C1 segment of cervical spinal cord (tissue), 14 donors: ENCODE measurements at places on chromosomes 3 and 15.
A peak's percentile ranks its signal among the peaks of the same experiment; 100 is the strongest.

GRCh38 chr3:168952551-168952950 is 711.0 kb downstream of the MECOM start:
- DNase-seq, result no peak

DNA sequence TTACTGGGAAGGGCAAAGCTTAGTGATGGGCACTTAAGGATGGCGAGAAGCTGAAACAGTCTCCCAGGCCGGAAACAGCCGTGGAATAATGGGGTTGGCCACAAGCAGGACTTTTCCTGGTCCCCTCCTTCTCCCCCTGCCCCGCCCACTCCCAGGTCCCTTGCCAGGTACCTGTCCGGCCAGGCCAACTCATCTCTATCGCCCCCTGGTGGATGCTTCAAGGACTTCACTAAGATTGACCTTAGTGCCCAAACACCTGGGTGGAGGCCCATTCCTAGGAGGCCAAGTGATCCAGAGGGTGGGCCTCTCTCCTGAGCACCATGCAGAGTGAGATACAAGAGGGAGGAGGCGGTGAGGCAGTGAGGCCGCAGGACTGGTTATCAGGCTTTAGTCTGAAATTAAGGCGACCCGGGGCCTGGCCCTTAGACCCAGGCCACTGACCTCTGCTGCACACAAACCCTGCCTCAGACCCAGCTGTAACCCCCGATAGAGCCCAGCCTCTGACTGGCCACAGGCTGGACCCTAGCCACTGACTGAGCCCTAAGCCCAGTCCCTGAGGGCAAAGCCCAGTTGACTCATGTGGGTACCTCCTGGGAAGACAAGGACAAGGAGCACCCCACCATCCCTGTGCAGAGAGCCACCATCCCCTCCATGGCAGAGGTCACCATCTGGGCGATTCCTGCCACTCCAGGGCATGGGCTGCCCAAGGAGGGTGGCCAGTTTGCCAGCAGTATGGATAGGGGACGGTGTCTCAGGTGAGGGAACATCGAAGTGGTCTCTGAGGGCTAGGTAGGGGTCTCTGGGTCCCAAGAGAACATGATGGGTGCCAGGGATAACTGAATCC is 37.6 kb downstream of the VIPR1 start:
- DNase-seq, result peak; percentile 6

DNA sequence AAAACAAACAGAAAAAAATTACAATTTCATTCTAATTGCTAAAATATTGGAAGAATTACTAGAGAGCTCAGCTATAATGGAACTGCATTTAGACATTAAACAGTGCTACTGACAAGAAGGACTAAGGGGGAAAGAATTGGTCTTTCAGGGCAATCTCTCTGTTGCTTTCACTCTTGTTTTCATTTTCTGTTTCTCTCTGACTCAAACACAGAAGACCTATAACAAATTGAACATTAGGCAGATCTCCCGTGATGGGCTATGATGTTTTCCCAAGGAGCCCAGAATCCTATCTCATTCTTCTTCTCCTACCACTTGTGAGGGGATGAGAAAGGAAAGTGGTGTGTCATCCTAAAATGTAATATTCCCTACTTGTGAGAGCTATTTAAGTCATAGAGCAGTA is 358.0 kb upstream of the TGFBR2 start:
- DNase-seq, result no peak

GRCh38 chr15:60576044-60576443 is 97.1 kb upstream of the ICE2 start:
- no peak for DNase-seq
